Cardiac septum (tissue), 1 donor: ENCODE measurements at places on chromosomes 2 and 18. TPM values are rescaled to one million over a fixed set of nuclear protein-coding genes. Genes with fewer than 3 reads are reported as not detected.

Gene PSTPIP2
- total RNA-seq = 1.3 TPM

DNA sequence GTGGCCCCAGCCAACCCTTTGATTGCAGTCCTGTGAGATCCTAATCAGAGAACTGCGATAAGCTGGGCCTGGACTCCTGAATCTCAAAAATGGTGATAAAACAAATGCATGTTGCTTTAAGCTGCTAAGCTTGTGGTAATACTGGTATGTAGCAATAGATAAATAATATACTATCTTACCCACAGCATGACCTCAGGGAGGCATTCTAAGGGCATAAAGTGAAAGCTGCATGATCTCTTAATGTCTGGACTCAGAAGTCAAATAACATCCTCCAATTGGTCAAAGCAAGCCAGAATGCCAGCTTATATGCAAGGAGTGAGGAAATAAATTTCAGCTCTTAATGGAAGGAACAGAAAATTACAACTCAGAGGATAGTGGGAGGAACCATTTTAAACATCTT is 246.1 kb downstream of the FSIP2 start:
- no peak for DNase-seq

DNA sequence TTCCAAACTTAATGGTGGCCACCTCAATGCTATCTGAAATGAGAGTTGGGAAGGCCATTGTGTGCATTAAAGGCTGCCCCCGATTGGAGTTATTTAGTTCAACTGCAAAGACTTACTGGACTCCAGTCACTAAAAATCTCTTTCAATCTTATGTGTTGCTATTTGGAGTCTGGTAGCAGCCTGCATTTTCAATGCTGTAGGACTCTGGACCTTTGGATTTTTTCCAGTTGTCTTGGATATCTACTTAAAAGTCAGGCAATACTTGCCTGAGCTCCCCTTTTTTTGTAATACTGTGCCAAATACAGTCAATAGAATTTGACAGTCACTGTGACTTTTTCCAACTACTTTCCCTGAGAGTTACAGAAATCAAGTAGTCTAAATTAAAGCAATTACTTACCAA is 281.9 kb downstream of the TRIB2 start:
- no peak for DNase-seq

Gene PDCL3
- total RNA-seq = 26.7 TPM

DNA sequence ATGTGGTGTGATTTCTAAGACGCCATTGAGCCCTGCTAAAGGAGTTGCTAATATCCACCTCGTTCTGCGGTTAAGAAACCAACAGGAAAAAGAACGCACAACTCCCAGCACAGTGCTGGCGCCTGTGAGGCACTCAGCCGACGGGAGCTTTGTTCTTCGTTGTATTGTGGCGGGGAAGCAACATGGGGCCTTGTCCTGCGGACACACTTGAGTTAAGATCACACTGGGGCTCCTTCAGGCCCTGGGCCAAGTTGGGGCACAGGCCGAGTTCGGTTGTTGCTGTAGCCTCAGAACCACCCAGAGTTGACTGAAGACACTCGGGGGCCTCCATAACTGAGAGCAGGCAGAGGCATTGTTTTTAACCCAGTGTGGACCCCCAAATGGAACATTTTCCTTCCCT is 30.6 kb upstream of the CD8A start:
- DNase-seq = no peak

- DNase-seq = no peak
Measured at GRCh38 chr2:150088538-150088937, 398.9 kb downstream of the RND3 start.

DNA sequence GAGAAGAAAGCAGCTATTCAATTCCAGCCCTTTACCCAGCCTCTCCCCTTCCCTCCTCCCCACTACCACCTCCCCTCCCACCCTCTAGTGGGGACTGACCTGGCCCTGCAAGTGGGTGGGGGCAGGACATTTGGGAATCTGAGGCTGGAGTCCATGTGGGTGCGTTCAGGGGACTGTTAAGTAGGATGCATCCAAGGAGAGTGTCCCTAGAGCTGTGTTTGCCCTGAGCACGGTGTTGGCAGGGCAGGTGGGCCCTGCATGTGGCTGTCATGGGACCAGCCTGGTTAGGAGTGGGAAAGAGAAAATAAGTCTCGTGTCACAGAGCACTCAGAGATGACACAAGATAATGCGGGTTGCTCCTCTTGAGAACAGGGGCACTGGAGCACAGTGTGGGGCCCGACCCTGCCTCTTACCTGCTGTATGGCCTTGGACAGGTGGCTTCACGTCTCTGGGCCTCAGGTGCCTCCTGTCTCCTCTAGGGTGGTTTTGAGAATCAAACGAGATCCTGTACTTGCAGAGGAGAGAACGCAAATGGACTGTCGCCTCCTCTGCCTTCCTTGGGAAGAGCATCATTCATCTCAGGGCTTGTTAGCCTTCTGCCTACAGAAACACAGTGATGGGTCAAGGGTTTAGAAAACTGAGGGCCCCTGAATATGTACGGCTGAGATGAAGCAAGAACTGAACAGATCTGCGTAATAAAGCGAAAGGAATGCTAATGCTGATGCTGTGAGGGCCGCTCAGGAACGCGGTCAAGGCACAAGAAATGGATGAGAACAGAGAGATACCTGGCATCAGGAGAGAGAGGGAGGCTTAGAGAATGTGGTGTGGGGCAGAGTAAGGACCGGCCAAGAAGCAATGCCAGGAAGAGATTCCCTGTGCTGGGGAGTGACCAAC is 187.7 kb upstream of the HAAO start:
- DNase-seq = peak; percentile 50

GRCh38 chr2:20682167-20682920 is 15.4 kb downstream of the GDF7 start:
- no peak for DNase-seq

Gene POTEC
- total RNA-seq = not detected

GRCh38 chr2:126536605-126537200 is 119.3 kb upstream of the GYPC start:
- DNase-seq = no peak

- no peak for DNase-seq
Measured at GRCh38 chr2:23323198-23323916, 61.6 kb upstream of the KLHL29 start.

GRCh38 chr18:76376668-76377358 is 118.2 kb downstream of the ZNF516 start:
- peak; percentile 56 for DNase-seq

- no peak for DNase-seq
Measured at GRCh38 chr2:160859096-160859495, 301.1 kb upstream of the TANK start.

DNA sequence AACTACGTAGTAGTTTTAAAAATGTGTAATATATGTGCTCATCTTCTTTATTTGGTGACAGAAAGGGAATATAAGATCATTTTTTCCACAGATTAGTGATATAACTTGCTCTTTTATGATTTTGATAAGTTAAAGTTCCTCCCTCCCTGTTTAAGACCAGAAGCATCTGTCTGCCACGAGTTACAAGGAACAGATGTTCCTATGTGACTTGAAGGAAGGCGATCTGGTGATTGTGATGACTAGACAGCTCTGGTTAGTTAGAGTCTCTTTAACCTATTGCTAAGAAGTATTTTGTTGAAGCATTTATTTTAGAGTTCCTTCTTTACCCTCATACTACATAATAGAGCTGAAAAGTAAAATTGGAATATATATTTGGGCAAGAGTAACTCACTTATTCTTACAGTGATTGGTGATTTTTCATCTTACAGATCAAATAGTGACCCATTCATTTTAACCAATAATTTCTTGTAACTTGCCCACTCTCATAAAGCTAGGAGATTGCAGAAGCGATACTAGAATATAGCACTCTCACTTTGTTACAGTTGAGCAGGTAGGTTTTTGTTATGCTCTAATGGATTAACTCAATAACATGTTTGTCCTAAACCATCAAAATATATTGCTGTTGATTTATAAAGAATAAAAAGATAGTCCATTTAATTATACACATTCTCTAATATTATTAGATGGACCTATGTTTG is 218.7 kb downstream of the SLC4A10 start:
- DNase-seq = no peak

DNA sequence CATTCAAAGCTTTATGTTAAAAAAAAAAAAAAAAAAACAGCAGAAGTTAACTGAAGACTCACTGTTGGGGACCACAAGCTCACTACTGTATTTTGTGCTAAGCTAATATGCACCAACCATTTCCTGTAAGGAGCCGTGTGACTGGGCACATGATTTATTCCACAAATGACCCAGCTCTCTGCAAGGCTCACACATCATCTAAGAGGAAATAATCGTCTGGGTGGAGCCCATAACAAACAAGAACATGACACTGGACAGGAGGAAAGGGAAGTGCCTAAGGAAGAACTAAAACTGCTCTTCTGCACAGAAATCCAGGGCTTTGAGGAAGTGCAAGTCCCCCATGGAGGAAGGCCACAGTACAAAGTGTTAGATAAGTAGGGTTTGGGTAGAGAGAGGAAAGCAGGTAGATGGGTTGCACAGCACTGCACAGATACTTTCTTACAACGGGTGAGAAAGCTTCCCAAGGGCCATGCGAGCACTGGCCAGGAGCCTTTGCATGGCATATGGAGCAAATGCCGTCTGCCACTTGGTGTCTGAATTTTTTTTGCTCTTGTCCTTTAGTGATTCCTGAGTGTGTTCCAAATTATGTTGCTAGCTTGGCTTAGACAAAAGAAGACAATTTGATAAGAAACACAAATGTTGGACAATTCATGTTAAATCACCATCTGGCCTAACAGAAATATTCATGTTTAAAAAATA is 24.4 kb downstream of the NFE2L2 start:
- no peak for DNase-seq

GRCh38 chr2:44753552-44754285 is 187.8 kb upstream of the SIX3 start:
- no peak for DNase-seq

DNA sequence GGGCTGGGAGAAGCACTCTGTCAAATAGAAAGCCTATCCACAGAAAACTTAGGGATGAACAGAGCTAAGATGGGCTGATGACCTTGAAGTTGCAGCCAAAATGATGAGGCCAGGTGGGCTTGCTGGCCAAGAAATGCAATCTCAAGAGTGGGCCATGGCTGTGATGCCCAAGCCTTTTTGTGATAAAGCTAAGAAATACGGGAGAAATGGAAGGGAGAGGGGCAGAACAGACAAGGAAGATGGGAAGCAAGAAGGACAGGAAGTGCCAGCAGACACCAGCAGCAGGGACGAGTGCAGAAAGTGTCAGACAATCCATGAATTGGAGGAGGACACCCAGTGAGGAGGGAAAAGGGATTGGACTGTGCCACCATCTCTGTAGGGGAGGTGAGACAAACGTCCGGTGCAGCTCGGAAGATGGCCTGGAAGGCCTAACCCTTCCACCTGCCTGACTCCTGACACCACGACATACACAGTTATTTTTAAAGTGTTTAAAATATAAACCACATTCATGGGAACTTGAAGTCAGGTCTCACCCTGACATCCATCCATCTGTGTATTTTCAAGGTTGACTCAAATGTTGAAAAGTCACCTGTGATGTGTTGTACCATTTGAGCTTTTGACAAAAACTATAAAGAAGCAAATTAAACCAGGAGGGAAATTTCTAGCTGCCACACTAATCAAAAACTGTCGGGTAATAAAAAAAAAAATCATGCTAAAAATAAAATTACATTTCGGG is 105.5 kb downstream of the BCL2 start:
- DNase-seq = no peak

Gene BOLL
- not detected for total RNA-seq

Gene FRZB
- 4.3 TPM for total RNA-seq

GRCh38 chr2:191935247-191935646 is 88.4 kb upstream of the CAVIN2 start:
- DNase-seq = no peak

DNA sequence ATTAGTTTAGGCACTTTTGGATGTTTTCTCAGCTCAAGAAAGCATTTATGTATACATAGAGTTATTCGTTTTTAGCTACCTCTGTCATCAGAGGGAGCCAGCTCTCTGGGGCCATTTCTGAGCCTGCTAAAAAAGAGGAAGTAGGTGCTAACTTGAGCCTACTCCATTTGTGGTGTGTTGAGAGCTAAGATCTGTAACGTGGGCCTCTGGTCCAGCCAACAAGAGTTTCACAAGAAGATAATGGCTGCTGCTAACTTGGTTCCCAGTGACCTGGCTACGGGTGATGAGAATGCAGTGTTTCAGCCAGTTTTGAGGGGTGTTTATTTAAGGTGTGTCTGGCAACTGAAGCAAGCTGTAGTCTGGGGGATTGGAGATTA is 182.5 kb downstream of the PRKCE start:
- no peak for DNase-seq

DNA sequence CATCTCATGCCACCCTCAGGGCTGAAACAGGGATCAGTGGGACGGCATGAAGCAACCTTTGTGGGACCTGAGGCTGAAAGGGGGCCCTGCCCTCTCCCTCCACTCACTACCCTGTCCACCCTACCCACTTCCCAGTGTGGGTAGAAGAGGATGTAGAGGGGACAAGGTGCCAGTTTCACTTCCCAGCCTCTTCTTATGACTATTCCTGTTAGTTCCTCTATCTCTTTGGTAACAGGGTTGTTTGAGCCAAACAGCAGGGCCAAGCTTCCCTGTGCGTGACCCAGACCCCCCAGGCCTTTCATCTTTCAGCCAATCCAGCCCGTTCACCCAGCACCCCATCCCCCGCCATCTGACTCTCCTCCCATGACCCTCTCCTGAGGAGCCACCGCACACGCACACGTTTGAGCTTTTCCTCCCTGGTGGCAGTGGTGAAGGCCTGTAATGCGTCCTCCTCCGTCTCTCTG is 82.3 kb downstream of the STPG4 start:
- no peak for DNase-seq

GRCh38 chr2:96170626-96171025 is 25.4 kb upstream of the DUSP2 start:
- no peak for DNase-seq

GRCh38 chr2:232351686-232352510 is 26.7 kb upstream of the ALPP start:
- no peak for DNase-seq

GRCh38 chr2:196990092-196990491 is 63.6 kb upstream of the PGAP1 start:
- no peak for DNase-seq

DNA sequence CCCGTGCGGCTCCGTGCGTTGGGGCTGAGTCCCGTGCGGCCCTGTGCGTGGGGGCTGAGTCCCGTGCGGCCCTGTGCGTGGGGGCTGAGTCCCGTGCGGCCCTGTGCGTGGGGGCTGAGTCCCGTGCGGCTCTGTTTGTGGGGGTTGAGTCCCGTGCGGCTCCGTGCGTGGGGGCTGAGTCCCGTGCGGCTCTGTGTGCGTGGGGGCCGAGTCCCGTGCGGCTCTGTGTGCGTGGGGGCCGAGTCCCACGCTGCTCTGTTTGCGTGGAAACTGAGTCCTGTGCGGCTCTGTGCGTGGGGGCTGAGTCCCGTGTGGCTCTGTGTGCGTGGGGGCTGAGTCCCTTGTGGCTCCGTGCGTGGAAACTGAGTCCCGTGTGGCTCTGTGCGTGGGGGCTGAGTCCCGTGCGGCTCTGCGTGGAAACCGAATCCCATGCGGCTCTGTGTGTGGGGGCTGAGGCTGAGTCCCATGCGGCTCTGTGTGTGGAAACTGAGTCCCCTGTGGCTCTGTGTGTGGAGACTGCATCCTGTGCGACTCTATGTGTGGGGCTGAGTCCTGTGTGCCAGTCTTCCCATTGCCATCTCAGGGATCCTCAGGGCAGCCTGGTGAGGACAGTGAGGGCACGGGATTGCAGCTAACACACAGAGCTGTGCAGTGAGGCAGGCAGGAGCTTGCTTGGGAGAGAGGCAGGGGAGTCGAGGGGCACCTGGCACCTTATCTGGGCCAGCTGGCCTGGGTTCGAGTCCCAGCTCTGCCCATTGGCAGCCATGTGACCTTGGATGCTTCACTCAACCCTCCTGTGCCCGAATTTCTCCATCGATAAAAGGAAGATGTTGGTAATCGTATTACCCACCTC is 44.5 kb downstream of the LDLRAD4 start:
- peak; percentile 67 for DNase-seq

Gene SRBD1
- 11.2 TPM for total RNA-seq

Gene SPP2
- total RNA-seq = not detected

GRCh38 chr2:217340176-217340575 is 480.3 kb upstream of the TNP1 start:
- DNase-seq = no peak
